Stimulated activated naive CD8-positive, alpha-beta T cell treated with anti-CD3 and anti-CD28 coated beads, Interleukin-15, amount 100 ng/mL, for 72 hours (primary cell): ENCODE measurements at places on chromosomes 5 and 9.

- DNase-seq, result no peak
These were observed 246.8 kb downstream of the NSG2 start for GRCh38 chr5:174292348-174292747.

DNA sequence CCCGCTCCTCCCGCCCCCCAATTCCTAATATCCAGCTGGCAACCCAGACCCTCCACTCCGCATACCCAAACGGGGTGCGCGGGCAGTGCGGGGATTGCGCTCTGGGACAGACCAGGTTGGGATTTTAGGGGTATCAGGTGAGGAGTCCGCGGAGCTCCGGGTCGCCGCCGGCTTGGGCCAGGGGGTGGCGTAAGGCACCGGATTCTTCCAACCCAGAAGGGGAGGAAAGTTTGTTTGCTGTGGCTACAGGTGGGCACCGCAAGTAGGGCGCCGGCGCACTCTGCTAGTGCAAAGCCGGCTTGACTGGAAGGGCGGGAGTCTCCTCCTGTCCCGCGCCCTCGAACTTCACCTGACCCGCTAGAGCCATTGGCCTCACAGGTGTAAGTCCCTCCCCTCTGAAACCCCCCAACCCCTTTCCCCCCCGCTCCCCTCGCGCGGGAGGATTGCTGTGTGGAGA is 709 bp downstream of the IQGAP2 start:
- DNase-seq, result peak; percentile 75

DNA sequence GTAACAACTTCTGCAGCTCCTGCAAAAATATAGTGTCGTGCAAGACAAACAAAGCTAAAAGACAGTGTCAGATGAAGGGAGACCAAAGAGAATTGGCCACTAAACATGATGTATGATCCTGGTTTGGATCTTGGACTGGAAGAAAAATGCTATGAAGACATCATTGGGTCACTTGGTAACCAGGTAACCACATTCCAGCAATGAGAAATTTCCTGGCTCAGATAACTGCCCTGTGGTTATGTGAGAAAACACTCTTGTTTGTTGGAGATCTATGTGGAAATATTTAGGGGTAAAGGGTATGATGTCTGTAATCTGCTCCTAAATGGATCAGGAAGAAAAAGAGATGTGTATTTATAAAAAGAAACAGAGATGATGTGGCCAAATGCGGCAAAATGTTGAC is 45.5 kb upstream of the ANKRD33B start:
- DNase-seq, result no peak

DNA sequence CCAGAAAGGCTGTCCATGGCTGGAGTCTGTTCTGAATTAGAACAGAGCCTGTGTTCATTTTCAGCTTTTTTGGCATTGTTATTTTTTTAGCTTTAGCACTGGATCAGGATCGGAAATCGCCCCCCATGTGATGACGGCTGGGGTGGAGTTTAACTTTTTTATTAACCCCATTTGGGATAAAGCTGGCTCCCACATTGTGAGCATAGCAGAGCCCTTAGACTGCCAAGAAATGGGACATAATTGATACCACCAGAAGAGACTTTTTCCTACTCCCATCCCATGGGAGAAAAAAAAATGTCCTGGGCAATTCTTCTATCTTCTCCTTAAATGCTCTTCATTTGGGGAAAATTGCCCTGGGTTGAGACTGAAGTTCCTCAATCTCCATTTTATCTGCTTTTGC is 52.4 kb downstream of the SLIT3 start:
- no peak for DNase-seq

- no peak for DNase-seq
These were observed 73.2 kb downstream of the ACER2 start for GRCh38 chr9:19481971-19482404.

DNA sequence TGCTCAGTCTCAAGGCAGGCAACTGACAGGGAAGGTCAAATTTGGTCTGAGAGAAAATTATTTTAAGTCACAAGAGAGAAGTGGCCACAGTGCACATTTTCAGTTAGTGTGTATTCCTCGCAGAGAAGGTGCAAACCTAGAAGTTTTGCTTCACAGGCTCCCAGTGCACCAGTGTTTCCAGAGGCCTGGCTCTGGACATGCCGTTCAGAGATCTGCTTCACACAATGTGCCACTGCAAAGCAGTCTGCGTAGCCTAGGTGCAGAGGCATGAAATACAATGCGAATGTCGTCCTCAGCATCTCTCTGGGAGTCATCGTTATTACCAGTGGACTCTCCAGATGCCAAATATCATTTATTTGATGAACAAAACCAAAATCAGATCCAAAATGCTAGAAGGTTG is 147.8 kb downstream of the MAPKAP1 start:
- DNase-seq, result no peak

DNA sequence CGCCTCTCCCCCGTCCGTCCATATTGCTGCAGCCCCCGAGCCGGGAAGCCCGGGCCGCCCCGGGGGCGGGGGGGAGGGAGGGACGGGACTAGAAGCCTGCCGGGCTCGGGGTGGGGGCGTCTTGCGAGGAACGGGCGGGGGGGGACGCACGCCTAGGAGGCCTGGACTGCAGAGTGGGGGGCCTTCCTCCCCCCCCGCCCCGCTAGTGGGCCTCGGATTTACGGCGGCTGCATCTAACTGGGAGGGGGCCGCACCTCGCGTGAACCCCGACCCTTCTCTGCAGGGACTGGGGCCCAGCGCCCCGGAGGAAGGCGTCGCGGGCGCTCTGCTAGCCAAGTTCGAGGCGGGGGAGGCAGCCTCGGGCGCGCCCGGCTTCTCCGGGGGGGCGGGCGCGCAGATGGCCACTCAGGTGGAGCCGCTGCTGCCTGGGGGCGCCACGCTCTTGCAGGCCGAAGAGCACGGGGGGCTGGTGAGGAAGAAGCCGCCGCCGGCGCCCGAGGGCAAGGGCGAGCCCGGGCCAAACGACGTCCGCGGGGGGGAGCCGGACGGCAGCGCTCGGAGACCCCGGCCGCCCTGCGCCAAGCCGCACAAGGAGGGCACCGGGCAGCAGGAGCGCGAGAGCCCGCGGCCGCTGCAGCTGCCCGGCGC is at the start of gene LARP1:
Gene LARP1 (plus strand): TSS at position 17 of the 648 bp plus-strand sequence. CDS start 381 bp downstream, at position 398.
- DNase-seq, result peak; percentile 38

GRCh38 chr5:79612667-79613198 is 492 bp downstream of the TENT2 start:
- no peak for DNase-seq

DNA sequence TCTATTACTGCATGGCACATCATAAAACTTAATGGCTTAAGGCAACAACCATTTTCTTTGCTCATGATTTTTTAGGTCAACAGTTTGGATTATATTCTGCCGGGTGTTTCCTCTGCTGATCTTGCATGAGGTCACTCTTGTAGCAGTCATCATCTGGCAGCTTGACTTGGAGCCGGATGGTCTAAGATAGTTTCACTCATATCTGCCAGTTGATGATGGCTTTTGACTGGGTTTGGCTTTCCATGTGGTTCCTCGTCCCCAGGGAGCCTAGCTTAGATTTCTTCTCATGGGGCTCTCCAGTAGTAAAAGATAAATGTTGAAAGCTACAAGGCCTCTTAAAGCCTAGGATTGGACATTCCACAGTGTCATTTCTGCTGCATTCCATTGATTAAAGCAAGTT is 27.4 kb downstream of the LNPEP start:
- DNase-seq, result peak; percentile 43

DNA sequence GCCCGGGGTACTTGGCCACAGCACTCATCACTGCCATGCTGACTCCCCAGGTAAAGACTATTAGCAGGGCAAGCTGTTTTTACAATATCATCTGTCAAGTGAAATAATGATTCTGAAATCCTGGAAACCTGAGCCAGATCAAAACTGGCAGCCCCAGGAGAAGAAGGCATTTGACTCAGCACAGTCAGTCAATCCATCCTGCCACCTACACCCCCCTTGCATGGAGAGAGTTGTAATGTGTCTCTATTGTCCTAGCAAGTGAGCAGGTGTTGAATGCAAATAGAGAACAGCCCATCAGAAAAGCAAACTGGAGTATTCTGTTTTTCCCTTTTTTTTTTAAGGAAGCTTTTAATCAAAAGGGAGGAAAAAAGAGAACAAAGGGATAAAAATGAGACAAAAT is 291.2 kb downstream of the BRINP1 start:
- DNase-seq, result no peak

DNA sequence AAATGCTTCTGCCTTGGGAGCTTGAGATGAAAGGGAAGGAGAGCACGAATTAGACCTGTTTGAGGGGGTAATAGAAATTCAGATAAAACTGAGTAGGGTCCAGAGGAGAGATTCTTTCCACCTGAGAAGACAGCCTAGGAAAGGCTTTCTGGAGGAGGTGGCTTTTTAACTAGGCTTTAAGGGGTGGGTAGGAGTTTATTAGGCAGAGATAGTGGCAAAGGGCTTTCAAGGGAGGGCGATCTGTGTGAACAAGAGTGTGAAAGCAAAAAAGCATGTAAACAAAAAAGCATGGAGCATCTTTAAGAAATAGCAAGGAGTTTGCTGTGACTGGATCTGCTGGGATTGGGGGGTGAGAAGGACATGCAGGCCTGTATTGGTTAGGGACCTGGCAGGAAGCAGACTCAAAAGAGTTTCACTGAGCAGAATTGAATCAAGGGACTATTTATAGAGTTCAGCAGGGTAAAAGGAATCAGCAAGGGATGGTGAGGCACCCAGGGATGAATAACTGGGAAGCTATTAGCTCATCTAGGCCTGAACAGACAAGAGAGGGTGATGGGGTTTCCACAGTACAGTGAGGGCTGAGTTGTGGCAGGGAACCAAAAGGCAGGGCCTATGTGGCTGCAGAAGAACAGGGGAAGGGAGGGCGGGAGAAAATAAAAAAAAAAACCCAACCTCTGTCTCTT is 18.8 kb downstream of the SLC1A1 start:
- DNase-seq, result no peak

- peak; percentile 3 for DNase-seq
These were observed 10.5 kb upstream of the AHRR start for GRCh38 chr5:310941-311434.

GRCh38 chr9:2767800-2768677 is 50.7 kb downstream of the KCNV2 start:
- no peak for DNase-seq

DNA sequence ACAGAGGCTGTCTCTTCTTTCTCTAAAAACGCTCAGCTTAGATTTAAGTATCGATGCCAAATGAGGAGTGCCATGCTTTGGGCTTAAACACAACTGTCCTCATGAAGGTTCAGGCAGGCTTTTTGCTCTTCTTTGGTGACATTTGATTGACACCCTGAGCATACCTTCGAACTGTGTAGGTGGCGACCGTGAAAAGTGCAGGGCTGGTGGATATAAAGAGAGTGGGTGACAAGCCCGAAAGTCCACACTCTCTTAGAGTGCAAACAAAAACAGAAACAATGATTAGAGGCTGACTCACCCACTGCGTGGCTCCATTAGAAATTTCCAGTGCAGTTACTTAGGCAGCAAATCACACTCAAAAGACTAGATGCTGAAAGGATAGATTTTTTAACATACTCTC is 141.7 kb downstream of the SYK start:
- DNase-seq, result no peak

DNA sequence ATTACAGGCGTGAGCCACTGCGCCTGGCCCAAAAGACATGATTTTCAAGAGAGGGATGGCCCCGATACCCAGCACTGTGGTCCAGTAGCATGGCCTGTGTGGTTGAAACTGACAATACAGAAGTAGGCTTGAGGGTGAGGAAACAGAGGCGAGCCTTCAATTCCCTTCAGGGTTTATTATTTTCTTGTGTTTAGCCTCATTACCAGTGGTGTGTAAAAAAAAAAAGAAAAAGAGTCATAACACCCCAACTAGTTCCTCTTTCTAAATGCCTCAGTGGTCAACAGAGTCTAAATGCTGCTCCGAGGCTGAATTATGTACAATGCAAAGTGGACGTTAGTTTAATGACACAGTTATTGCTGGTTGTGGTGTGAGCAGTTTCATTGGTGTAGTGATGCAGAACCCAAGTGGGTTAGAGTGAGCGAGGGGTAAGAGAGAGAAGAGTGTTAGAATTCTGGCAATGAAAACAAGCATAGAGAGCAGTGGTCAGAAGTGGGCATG is 58.8 kb downstream of the SNX30 start:
- no peak for DNase-seq

GRCh38 chr9:80957801-80958200 is 731.5 kb downstream of the TLE1 start:
- DNase-seq, result no peak

GRCh38 chr5:1525624-1526189 is 1.9 kb upstream of the LPCAT1 start:
- no peak for DNase-seq

DNA sequence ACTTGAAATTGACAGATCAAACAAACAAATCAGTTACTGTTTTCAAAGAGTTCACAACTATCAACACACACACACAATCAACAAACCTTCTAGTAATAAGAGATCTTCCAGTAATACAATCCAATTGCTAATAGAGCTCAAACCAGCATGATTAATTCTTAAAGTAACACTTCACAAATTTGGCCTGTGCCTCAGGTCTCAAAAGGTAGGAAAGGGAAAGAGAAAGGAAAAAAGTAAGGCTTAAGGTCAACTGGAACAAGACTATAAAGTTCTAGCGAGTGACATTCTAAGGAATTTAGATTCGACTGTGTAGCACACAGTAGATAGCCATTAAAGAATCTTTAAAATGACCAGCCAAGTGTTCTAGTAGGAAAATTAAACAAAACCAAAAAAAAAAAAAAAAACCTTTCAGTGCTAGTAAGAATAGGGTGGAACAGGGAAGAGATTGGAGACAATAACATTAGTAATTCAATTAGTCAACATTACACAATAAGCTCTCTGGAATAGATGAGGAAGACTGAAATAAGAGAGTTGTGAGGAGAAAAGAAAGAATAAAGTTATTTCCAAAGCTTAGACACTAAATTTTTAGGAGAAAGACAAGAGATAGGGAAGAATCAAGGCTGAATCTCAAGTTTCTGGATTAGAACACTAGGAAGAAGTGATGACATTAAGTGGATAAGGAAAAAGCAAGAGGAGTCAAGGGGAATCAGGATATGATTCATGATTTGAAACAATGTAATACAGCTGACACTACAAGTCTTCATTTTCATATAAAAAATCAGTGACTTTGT is 86.1 kb downstream of the FBXL17 start:
- no peak for DNase-seq

DNA sequence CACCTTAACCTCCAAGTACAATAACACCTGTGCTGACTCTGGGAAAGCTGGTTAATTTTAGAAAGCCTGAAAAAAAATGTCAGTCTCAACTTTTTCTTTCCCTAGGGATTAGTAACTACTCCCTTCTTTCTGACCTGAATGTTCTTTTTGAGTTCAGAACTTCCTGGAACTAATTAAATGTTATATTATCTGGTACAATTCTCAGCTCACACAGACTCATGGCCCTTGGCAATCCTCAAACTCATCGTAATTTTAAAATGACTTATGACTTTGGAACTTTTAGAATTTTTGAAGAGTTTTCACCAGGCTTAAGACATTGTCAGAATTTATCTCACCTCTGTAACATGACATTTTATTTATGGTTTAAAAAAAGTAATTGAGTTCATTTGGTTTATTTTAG is 315.0 kb downstream of the FER start:
- DNase-seq, result no peak

- no peak for DNase-seq
These were observed 358.0 kb upstream of the PCSK5 start for GRCh38 chr9:75532233-75533050.
